Breast epithelium (tissue), 4 donors: ENCODE measurements at places on chromosomes 5 and 9. TPM values are rescaled to one million over a fixed set of nuclear protein-coding genes. Genes with fewer than 3 reads are reported as not detected.

The ANKDD1B gene
- 0.66 TPM for total RNA-seq

The NANS gene
- total RNA-seq: 54.7 TPM

The PCDHGA9 gene
- total RNA-seq: 7.8 TPM

The PRRX2 gene
- 9.9 TPM for total RNA-seq

The ELOVL7 gene
- total RNA-seq: 7.5 TPM

The GNA14 gene
- total RNA-seq: 2.9 TPM

The ANGPTL2 gene
- total RNA-seq: 30.9 TPM

The LCN2 gene
- 42.3 TPM for total RNA-seq

The PCDHAC1 gene
- 2.3 TPM for total RNA-seq

DNA sequence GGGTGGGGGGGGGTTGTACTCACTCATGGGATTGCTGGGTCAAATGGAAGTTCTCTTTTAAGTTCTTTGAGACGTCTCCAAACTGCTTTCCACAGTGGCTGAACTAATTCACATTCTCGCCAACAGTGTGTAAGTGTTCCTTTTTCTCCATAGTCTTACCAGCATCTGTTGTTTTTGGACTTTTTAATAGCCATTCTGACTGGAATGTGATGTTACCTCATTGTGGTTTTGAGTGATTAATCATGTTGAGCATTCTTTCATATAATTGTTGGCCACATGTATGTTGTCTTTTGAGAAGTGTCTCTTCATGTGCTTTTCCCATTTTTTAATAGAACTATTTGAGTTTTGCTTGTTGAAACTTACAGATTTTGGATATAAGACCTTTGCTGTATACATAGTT lies 94.9 kb upstream of the PLPPR1 start:
- H3K4me1 ChIP-seq: no peaks in the 10 kb centered on the region
- H3K36me3 ChIP-seq: no peaks in the 10 kb centered on the region
- no peak overlapping the region for H3K4me3 ChIP-seq
- H3K27ac ChIP-seq: no peak overlapping the region
- no peak for DNase-seq
- H3K27me3 ChIP-seq: no peaks in the 10 kb centered on the region

GRCh38 chr5:11863911-11864310 lies 40.3 kb downstream of the CTNND2 start:
- H3K27ac ChIP-seq: no peak overlapping the region
- H3K27me3 ChIP-seq: no peaks in the 10 kb centered on the region
- DNase-seq: no peak

- H3K27ac ChIP-seq: no peak overlapping the region
- no peaks in the 10 kb centered on the region for H3K27me3 ChIP-seq
Observed at GRCh38 chr9:4277531-4277991, 22.3 kb downstream of the GLIS3 start.

- H3K36me3 ChIP-seq: no peaks in the 10 kb centered on the region
- no peak overlapping the region for H3K27ac ChIP-seq
- no peak for DNase-seq
- H3K4me1 ChIP-seq: no peaks in the 10 kb centered on the region
Observed at GRCh38 chr9:106528158-106528557, 334.8 kb upstream of the ZNF462 start.

DNA sequence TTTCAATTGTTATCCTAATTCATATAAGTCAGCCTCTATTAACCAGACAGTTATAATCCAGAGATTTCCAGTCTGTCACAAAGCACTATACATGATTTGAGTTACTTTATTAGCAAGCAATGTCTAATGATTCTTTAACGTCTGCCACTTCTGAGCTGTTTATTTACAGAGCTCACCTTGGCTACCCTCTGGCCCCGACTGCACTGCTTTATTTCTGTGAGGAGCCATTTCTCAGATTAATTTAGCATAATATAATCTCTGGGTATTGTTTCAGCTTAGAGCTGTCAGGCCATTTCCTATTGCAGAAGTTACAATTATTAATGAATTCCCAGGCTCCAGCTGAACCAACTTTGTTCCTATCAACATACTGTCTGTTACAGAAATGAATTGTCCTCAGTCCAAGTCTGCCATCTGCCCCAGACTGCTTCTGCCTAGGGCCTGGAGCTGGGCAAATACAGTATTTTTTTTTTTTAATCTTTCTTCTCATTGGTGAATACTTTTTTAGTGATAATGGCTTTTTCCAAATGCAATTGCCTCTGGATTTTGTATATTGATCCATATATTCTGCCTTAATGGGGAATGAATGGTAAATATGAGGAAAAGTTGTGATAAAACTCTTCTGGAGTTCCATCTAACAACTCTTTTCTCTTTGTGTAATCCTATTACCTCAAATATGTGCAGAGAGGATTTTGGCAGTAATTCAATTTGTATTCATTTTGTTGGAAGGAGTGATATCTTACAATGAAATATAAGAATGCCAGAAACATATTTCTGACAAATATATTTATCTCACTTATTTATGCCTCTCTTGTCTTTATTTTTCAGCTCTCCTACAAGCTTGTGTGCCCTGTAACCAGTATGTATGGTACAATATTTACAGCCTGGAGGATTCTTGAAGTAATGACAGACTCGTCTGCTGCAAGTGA lies 104.7 kb downstream of the FOCAD start:
- H3K4me3 ChIP-seq: no peak overlapping the region
- H3K27ac ChIP-seq: no peak overlapping the region
- H3K27me3 ChIP-seq: no peaks in the 10 kb centered on the region

GRCh38 chr9:8133606-8134005 lies 334.0 kb upstream of the DMAC1 start:
- DNase-seq: no peak
- no peaks in the 10 kb centered on the region for H3K4me1 ChIP-seq

DNA sequence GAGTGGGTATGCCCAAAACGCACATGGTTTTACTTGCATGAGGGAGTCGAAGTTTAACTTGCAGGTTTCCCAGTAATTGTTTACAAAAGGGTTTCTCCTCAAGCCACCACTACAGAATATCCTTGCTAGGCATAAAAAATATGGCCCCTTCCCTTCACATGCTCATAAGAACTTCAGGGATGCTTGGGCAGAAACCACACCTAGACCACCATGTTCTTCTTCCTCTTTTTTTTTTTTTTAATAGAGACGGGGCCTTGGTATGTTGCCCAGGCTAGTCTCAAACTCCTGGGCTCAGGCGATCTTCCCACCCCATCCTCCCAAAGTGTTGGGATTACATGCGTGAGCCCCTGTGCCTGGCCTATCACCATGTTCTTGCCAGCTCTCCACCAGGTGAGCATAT lies 18.6 kb upstream of the PLIN2 start:
- no peaks in the 10 kb centered on the region for H3K4me1 ChIP-seq
- no peak for DNase-seq
- H3K27me3 ChIP-seq: no peaks in the 10 kb centered on the region
- H3K36me3 ChIP-seq: no peaks in the 10 kb centered on the region
- H3K27ac ChIP-seq: no peak overlapping the region

- no peak overlapping the region for H3K4me3 ChIP-seq
- H3K27me3 ChIP-seq: no peaks in the 10 kb centered on the region
- H3K4me1 ChIP-seq: no peaks in the 10 kb centered on the region
- no peaks in the 10 kb centered on the region for H3K36me3 ChIP-seq
- DNase-seq: no peak
Observed at GRCh38 chr5:92513067-92513466, 1068.0 kb downstream of the NR2F1-AS1 start.

GRCh38 chr9:114131808-114132549 lies 23.4 kb upstream of the COL27A1 start:
- no peaks in the 10 kb centered on the region for H3K36me3 ChIP-seq
- no peaks in the 10 kb centered on the region for H3K27me3 ChIP-seq

- DNase-seq: no peak
- H3K4me1 ChIP-seq: no peaks in the 10 kb centered on the region
- no peaks in the 10 kb centered on the region for H3K27me3 ChIP-seq
- no peak overlapping the region for H3K27ac ChIP-seq
Observed at GRCh38 chr9:95333426-95333825, 15.9 kb upstream of the FANCC start.

DNA sequence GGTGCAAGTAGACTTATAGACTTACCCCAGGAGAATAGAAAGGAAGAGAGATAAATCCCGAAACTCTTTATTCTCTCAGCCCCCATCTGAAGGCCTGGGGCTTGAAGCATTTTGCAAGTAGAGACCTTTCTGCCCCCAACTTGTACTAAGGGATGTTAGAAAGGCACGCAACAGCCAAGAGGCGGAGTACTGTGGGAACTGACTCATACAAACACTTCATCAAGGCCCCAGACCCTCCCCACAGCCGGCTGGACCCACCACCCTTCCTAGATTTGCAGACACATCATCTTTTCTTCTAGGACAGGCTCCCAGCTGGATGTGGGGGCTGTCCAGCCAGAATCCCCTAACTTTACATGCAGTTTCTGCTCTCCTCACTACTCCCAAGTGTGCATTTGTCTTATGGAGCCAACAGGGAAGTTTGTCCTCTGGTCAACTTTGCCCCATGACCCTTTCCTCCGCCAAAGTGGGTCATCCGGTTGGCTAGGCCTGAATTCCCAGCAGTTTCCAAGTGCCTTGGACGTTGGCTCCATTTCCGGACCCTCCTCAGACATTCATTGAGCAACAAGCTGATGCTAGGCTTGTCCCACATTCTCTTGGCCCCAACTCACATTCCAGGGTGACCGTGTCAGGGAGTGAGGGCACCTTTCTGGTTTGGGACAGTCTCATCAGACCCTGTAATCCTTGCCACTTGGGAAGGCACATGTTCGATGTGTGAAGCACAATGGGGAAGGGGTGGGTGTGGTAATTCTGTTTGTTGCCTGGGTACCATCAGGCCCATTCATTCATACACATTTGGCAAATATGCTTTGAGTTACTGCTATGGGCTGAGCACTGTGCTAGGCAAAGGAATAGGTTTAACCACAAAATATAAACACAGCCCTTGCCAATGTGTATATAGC lies 64.6 kb downstream of the ABLIM3 start:
- DNase-seq: no peak
- no peaks in the 10 kb centered on the region for H3K27me3 ChIP-seq
- H3K4me3 ChIP-seq: no peak overlapping the region
- H3K4me1 ChIP-seq: no peaks in the 10 kb centered on the region

GRCh38 chr5:178434851-178435250 lies 155.3 kb downstream of the COL23A1 start:
- no peaks in the 10 kb centered on the region for H3K4me1 ChIP-seq
- no peaks in the 10 kb centered on the region for H3K36me3 ChIP-seq
- H3K27ac ChIP-seq: no peak overlapping the region
- DNase-seq: no peak
- no peak overlapping the region for H3K4me3 ChIP-seq
- no peaks in the 10 kb centered on the region for H3K27me3 ChIP-seq

DNA sequence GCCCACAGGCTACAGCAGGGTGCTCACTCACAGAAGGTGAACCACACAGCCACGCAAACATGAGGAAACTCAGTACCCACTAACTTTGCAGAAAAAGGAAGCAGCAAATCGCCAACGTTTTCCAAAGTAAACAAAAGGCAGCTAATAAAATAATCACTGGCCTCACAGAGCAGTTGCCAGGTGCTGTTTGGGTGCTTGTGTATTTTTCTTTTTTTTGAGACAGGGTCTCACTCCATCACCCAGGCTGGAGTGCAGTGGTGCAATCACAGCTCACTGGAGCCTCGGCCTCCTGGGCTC lies 3.8 kb downstream of the SNAPC4 start:
- H3K36me3 ChIP-seq: peaks cover 5% of the 10 kb centered on the region
- H3K4me1 ChIP-seq: peaks cover 5% of the 10 kb centered on the region
- no peak overlapping the region for H3K27ac ChIP-seq
- no peak overlapping the region for H3K4me3 ChIP-seq
- DNase-seq: no peak

DNA sequence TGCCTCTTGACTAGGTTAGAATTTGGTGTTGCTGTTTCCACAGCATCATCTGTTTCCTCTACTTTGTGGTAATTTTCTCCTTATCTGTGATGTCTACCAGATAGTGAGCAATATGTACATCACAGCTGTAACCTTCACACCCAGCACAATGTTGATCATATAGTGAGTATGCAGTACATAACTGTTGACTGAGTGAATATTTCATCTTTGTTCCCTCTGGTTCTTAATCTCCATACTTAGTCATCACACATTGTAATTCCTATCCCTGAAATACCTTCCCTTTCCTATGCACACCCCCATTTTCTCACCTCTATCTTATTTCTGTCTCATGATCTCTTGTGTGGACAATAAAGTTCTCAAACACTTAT lies 115.9 kb downstream of the KIF4B start:
- H3K27ac ChIP-seq: no peak overlapping the region
- no peak overlapping the region for H3K4me3 ChIP-seq
- H3K27me3 ChIP-seq: no peaks in the 10 kb centered on the region

DNA sequence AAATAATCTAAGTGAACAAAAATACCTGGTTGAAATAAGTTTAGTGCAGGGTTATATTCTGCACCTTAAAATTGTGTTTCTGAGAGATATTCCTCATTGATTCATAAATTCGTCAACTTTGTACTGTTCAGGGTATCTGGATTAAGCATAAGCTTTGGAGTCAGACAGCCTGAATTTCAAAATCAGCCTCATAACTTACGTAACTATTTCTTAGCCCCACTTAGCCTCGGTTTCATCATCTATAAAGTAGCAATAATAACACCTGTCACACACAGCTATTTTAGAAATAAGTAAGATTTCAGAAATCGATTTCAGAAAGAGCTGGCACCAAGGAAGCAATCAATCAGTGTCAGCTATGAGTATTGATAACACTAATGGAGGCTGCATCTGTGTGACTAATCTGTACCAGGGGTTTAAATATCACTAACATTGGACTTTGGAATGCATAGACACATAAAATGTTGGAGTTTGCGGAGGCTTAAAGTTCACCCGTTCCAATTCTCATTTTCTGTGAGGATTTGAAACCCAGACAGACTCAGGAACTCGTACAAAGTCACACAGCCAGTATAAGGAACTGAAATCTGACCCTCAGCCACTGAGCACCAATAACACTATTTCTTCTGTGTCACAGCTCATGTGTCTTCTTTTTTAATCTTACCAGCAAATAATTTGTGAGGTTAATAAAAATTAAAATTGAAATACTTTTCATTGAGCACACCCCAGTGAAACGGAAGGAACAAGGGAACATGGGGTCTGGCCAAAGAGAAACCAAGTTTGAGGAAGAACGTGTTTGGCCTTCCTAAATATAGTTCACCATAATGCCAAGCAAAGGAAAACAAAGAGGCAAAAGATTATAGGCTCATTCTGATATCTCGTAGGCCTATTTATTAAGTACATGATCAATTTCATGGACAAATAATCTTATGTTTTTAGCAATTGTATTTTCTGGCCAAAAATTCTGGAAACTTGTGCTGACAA lies 194.4 kb upstream of the PTGER4 start:
- no peaks in the 10 kb centered on the region for H3K27me3 ChIP-seq
- no peak for DNase-seq
- no peak overlapping the region for H3K4me3 ChIP-seq
- no peaks in the 10 kb centered on the region for H3K36me3 ChIP-seq
- no peaks in the 10 kb centered on the region for H3K4me1 ChIP-seq

DNA sequence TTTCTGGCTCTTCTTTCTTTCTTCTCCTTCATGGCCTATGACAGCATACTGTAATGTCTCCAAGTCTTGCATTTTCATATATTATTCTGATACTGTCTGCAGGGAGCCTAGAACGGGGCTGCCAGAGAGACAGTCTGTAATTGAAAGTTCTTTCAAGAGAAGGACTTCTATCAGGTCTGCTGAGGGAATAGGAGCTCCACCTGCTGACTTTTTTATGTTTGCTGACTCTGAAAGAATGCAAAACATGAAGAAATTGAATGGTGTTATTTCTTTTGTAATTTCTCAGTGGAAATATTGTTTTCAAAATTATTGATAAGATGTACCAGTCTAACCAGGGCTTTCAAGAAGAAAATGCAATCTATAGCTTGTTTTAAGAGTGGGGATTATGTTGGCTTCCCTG lies 121.9 kb upstream of the RFX3 start:
- no peak overlapping the region for H3K27ac ChIP-seq
- no peaks in the 10 kb centered on the region for H3K36me3 ChIP-seq
- no peak overlapping the region for H3K4me3 ChIP-seq
- no peaks in the 10 kb centered on the region for H3K27me3 ChIP-seq

- H3K27me3 ChIP-seq: no peaks in the 10 kb centered on the region
- H3K4me3 ChIP-seq: no peak overlapping the region
- no peaks in the 10 kb centered on the region for H3K36me3 ChIP-seq
- DNase-seq: no peak
- no peaks in the 10 kb centered on the region for H3K4me1 ChIP-seq
Observed at GRCh38 chr5:92518318-92518904, 1062.6 kb downstream of the NR2F1-AS1 start.
